ENCODE measurements at places on chromosomes 5 and 9.

- DNase-seq: no peak
These were observed 14.8 kb upstream of the ABL1 start for GRCh38 chr9:130820135-130820738.

GRCh38 chr5:141779503-141779973 lies 97.5 kb upstream of the ARAP3 start:
- no peak for DNase-seq

- peak; percentile 87 for DNase-seq
These were observed 51.4 kb downstream of the COL23A1 start for GRCh38 chr5:178538741-178539229.

- DNase-seq: no peak
These were observed 220.6 kb upstream of the NMUR2 start for GRCh38 chr5:152625696-152626095.

DNA sequence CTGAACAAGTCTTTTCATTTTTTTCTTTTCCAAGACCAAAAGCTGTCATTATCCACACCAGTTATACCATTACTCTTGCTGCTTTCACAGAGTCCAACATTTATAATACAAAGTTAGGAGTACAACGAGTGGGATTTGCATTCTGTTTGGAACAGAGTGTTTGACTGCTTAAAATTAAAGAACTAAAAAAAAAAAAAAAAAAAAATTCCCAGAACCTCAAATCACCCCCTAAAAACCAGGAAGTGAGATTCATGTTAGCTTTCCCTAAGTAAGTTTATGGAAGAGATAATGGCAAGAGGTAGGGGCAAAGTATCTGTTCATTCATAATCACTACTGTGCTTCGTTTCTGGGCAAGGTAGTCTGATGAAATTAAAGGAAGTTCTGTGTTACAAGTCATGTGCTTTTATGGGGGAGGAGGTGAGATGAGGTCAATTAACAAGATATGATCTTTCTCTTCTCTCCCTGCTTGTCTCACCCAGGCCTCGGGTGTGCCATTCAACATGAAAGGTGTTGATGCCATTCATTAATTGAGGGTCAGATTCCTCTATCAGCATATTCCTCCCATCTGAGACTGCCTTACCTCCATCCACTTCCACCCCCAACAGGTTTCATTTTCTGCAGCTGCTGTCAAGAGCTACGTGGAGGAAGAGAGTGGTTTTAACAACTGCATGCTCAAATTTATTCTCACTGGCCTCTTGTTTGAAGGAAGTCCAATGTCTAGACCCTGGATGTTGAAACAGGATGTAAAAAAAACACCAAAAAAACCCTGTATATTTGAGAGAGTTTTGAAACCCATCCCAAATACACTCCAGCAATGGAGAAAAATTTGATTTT lies 58.1 kb downstream of the MARCHF3 start:
- DNase-seq: peak; percentile 88

GRCh38 chr9:114282507-114282906 lies 40.4 kb upstream of the ORM1 start:
- DNase-seq: no peak

DNA sequence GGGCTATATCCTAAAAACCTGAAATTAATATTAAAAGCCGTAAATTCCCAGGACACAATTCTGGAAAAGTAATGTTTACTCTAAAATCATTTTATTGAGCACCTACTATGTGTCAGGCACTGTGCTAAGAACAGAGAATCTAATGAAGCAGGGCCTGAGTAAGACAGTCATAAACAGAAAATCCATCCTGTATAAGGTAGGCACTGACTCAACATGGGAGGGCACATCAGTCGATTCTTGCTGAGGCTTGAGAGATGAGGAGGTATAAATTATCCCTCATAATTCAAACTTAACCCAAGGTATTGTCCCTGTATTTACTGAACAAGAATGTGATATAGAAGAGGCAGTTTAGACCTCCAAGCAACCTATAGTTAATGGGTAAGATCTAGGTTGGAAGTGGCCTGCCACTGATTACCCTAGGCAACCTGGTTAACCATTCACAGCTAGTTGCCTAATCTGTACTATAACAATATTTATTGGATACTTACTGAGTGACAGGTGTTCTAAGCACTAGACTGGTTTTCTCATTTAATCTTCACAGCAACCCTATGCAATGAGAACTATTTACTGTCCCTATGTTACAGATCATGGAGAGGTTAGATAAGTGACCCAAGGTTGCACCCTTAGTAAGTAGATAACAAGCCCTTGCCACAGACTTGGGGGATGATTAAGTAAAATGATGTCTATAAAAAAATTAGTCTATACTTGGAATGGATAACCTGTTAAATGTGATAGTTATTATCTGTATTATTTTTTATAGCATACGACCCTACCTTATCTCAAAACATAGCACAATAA lies 317.7 kb downstream of the PDE4D start:
- no peak for DNase-seq

DNA sequence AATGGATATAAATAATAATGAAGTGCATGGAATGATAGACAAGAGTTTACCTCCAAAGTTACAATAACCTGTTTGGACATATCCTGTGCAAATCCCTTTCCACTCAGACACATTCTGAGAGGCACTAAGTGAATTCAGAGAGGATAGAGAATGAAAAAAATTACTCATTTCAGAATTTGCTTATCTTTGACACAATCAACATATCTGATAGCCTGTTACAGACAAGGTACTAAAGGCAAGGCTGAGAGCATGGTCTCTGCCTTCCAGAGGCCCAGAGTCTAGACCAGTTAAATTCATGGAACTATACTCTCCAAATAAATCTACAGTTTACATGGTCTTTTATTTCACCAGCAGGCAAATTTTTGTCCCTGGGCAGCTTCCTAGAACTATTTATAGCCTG lies 371.8 kb upstream of the PTGER4 start:
- DNase-seq: no peak

GRCh38 chr9:17574342-17574741 lies 4.5 kb upstream of the SH3GL2 start:
- DNase-seq: no peak

DNA sequence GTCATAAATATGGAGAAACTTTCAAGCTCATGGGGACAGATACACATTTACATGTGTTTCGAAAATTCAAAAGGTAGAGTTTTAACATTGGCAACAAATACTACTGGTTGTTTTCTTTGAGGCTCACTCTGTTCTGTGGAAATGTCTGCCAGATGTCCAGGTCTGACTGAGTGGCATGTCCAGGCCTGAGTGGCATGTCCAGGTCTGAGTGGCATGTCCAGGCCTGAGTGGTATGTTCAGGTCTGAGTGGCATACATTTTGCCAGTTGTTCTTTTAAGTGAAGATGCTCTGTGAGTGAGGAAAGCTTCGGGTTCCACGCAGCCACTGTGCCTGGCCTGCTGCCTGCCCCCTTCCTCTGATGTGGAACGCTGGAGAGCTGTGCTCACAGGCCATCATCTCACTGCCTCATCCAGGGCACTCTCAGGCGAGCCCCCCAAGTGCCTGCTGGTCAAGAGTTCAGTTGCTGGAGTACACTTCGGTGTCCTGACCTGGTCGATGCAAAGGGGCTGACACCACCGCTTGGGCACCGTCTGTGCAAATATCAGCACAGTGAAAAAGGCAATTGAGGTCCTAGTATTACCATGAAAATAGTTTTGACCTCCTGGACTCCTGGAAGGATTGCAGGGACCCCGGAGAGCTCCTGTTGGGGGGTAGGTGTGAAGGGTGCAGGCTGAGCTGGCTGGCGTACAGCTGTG lies 89.9 kb downstream of the EHMT1 start:
- no peak for DNase-seq

- peak; percentile 12 for DNase-seq
These were observed 229.9 kb upstream of the DAB2 start for GRCh38 chr5:39654715-39655114.

DNA sequence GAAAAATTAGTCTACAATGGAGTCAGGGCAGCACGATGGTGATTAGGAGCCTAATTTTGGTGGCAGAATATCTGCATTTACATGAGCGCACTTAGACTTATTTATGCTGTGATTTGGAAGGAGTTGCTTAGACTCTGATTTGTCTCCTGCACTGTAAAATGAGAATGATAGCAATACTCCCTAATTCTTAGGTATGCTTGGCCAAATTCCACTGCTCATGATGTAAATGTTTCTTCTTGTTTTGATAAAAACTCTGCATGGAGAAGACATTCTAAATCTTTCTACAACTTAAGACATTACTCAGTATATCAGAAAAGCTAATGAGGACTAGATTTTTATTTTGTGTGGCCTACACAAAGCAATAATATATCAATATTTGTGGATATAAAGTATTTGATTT lies 205.4 kb downstream of the CDH18 start:
- DNase-seq: no peak

DNA sequence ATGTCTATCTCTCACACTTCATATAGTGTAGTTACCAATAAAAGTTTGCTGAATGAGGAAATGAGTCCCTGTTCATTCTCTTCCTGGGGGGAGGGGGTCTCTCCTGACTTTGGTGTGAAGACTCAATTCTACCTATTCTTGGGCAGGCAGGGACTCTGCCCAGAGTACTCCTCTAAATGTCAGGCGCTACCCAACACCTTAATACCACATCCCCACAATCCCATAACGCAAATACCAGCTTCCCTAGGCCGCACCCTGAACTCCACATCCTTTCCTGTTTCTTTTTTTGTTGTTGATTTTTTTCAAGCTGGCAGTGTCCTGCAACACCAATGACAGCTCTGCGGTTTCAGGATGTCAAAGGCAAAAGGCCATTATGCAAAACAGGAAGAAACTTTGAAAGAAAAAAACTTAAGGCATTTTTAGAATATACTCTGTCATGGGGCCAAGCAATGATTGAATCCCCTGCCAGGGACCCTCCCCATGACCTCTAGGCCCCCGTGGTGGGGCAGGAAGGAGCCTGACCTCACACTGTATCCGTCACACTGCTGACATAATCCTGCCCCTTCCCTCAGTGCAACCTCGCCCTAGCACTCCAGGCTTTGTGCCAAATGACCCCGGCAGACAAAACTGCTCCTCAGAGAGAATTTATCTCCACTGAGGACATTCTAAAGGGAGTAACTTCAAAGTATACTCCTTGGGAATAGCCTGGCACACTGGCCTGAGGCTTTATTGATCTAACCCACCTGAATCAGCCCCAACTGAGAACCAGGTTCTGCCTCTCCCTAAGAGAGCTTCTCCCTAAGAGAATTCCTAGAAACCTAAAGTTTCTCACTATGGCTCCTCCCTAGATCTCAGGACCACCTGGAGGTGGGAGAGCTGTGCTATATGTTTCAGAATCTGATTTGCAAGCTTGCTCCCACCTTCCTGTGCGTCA lies 8.0 kb downstream of the B4GALT1 start:
- peak; percentile 46 for DNase-seq

GRCh38 chr9:7613931-7614330 lies 185.6 kb downstream of the DMAC1 start:
- no peak for DNase-seq

DNA sequence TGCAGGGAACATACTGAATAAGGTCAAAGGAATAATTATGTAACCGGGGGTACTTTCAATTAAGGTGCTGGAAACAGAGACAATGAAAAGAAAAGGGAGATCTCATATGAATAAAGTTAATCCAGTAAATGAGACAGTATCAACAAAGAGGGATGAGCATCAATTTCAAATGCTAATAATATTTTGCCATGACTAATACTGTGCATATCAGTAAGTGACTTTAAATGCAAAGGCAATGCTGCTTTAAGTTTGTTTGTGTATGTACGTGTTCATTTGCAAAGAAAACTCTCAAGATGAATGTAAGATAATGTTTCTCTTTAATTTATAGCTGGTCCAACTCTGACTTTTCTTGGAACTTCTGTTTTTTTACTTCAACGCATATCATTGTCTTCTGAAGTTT lies 139.9 kb downstream of the PDE4D start:
- DNase-seq: no peak

DNA sequence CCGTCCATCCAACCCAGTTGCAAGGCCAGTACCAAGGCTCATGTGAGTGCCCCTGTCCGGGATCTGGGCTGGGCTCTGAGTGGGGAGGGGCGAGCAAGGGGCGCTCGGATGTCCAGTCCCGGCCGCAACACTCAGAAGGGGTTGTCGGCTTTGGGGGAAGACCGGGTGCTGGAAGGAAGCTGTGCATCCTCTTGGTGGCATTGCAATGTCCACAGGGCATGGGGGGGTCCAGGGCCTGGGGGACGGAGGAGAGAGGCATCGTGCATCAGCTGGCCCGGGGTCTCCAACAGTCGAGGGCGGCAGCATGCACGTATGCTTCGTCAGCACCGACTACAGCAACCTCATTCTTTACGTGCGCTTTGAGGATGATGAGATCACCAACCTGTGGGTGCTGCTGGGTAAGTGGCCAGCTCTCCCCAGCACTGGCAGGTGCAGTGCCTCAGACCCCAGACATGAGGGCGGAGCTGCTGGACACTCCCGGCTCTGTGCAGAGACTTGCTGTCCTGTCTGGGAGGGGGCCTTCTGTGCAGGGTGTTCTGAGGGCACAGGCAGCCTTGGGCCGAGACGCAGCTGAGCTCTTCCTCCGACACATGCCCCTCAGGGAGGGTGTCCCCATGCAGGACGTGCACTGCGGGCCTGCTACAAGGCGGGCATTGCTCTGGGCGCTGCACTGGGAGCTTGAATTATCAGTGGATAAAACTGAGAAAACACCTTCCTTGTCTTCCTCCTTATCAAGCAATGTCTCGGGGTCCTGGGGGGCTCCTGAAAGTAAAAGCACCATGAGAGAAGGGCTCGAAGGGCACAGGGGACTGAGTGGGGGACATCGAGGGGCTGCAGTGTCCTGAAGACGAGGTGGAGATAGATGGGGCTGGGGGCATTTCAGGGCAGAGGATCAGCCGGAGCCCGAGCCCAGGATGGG lies 22.5 kb downstream of the GLT6D1 start:
- DNase-seq: no peak

DNA sequence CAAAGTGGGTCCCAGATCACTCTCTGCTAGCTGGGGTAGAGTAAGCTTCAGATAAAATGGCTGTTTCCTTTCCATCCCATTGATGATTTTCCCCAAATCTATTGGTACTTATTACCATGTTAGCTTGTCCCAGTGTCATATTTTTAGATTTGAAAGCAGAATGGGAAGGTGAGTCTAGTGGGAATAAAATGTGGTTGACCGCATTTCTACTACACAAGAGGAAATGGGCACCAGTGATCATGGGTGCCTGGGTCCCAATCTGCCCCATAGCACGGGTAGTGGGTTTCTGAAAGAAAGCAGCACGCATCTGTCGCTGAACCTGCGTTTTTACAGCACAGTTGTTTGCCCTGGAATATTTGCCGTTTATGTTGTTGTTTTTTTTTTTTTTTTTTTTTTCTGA lies 20.1 kb downstream of the DAPK1 start:
- no peak for DNase-seq
